Calu3 (cell line): ENCODE measurements at places on chromosomes 3 and 15.
A peak's percentile ranks its signal among the peaks of the same experiment; 100 is the strongest.

DNA sequence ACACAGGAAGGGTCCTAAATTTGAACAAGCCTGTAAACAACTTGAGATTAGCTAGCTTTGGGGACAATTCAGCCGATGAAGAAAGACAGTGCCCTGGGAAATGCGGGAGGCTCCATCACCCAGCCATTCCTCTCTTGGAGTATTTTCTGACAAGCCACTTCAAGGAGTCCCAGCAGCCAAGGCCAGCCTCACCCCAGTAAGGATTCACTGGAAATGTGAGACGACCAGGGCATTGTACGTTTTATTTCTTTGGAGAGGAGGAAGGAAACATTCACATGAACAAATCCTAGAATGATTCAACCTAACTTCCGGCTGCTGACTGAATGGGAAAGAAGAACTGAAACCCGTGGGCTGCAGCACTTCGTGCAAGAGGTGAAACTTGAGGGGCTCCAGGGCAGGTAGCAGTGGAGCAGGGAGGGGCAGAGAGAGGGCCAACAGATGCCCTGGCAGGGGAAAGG, 116.4 kb upstream of the ARHGEF3 start:
- no peak for DNase-seq

DNA sequence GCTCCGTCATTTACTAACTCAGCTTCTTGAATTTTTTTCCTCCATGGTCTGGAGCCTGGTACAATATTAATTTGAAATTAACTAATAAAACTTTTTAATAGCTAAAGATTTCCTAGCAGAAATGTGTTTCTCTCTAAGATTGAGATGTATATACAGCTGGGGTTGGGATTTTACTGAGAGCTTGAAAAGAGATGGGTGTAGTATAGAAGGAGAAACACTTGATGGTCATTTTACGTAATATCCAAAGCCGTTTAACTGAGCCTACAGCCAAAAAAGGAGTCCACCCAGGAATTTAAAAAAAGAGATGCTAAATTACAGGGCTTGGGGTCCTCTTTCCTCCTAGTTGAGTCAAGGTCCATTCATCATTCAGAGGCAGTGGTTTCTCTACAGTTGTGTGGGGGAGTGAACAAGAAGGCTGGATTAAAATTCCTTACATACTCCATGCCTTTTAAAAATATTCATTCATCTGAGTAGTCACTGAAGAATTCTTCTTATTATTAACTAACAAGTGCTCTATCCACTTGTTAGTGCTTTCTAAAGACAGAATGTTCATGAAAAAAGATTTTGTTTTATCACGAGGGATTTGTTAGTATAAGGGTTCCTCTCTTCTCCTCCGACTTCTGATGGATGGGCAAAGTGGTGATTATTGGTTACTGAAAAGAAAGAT, 255.3 kb upstream of the IL12A start:
- no peak for DNase-seq

DNA sequence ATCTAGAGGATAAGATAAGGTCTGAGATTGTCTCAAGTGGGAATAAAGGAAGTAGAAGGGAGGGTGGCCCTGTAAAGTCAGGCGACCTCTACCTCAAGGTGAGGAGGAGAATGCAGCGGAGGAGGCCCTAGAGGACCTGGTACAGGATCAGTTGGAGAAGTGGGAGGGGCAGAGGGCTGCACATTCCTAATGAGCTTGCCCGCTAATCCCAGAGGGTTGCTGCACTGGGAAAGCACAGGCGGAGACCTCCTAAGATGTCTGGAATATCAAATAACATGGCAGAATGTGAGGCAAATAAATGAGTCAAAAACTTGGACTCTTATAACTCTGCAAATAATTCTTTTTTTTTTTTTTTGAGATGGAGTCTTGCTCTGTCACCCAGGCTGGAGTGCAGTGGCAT, 30.2 kb upstream of the VPS8 start:
- DNase-seq: no peak

DNA sequence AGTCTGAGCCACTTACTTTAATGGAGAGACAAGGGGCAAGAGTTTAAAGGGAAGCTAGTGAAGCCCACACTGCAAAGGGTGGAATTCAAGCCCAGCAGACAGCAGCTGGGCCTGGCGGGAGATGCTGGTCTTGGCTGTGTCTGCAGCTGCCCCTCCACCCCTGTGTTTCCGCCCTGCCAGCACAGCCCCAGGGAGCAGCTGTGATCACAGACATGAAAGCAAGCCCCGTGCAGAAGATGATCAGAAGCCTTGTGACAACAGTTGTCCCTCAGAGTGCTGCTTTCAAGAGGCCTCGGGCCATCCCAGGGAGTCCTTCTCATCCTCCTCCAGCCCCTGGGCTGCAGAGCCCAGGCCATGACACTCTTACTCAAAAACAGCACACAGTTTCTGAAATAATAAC, 24.1 kb upstream of the SLC6A1 start:
- no peak for DNase-seq

DNA sequence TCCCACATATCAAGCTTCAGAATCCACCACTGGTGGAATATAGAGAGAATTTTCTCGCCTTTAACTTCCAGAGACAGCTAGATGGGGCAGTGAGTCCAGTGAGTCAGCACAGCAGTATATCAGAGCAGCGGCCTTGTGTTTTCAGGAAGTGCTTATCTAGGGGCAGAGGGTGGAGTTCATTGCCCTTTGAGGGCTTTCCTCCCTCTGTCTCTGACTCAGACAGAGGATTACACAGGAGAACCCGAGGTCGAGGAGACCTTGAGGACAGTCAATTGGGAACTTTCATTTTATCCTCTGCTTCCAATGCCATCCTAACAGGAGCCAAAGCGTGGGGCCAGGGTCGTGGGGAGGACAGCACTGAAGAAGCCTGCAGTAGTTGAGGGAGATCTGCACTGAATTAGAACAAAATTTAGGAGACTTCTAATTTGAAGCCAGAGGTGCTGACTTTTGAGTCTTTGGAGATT, 109.6 kb upstream of the UMPS start:
- peak; percentile 26 for DNase-seq

- DNase-seq: no peak
Measured at GRCh38 chr3:88584451-88584850, 434.7 kb downstream of the C3orf38 start.

DNA sequence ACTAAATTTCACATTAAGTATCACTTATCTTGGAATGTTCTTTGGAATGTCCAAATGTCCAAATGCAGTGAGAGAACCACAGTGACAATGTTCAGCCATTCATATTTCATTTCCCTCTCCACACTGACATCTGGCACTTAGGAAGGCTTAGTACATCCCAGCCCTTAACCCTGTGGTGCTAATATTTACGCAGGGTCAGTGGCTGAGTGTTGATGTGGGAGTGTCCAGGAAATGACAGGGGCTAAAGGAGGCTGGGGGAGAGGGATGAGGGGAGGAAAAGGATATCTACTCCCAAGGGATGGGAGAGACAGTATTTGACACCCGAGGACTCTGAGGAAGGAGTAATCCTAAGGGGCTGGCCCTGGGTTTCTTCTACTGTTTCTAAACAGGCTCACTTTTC, 14.1 kb upstream of the CCR4 start:
- no peak for DNase-seq

DNA sequence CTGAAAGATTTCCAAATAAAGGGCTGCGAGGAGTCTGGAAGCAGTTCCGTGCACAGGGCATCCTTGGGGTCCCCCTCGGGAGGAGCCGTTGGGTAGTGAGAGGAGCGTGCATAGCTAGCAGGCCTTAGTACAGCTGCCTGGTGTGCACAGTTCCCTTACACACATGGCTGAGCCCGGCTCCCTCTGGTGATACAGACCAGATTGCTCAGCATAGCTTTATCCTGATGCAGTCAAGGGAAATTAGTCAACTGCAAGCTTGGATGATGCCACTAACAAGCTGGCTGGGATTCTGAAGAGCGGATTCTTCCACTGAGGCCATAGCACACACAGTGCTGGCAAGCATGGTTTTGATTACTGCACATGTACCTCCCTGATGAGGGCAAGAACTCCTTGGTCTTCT, 349.4 kb downstream of the LRTM1 start:
- DNase-seq: no peak

- DNase-seq: no peak
Measured at GRCh38 chr3:156670077-156670476, 4.3 kb upstream of the TIPARP start.

DNA sequence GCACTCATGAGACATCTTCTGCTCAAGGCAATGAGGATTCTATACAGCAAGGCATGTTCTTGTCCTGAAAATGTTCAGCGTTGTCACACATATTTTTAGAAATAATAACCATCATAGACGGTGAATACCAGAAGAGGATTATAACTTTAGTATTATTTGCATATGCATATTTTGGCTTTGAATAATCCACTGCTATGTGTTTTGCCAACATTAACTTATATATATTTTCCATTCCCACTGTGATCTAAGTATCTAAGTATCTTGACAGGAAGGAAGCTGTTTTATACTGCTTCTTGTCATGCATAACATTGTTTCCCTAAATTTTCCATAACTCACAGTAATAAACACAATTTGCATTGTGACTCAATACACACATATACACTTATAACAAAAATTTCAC, 509.5 kb downstream of the TBL1XR1 start:
- DNase-seq: no peak

DNA sequence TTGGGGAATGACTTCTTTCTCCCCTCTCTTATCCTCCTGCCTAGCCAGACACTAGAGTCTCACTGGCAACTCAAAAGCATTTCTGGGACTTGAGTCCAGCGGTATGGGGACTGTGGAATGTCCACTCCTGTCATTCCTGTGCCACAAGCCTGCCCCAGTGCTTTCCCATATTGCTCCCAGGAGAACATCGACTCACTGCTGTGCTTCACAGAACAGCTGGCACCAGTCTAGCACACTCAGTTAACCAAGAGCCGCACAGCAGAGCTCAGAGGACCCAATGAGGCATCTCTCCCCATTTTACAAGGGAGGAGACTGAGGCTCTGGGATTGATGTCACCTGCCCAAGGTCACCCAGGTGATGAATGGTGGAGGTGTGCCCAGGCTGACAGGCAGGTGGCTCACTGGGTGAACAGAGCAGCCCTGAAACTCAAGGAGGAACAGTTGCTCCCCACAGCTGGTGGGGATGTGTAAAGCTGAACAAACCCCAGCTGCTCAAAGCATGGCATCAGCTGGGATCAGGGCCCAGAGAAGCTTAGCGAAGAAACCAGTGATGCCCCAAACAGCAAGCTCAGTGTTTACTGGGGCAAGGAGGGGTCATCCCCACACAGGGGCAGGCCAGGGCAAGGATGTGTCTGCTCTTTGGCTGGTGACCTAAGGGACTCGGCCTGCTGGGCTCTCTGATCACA, 35.4 kb upstream of the DUSP7 start:
- no peak for DNase-seq

GRCh38 chr15:38323895-38324294, 71.3 kb downstream of the SPRED1 start:
- DNase-seq: no peak

DNA sequence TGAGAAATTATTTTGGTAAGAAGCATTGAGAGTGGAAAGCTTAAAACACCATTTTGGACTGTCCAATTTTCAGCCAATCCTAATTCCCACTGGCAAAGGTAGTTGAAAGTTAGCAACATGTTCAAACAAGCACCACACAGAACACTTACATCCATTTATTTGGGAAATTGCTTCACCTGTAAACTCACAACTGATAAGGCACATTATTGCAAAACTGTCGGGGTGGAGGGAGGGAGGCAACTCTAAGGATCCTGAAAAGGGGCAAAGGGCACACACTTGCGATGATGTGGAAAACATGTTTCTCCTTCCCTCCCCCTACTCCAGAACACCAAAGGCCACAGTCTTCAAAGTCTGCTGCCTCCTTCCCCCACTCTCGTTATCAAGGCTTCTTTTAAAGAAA, 9.4 kb downstream of the TMEM41A start:
- DNase-seq: no peak

DNA sequence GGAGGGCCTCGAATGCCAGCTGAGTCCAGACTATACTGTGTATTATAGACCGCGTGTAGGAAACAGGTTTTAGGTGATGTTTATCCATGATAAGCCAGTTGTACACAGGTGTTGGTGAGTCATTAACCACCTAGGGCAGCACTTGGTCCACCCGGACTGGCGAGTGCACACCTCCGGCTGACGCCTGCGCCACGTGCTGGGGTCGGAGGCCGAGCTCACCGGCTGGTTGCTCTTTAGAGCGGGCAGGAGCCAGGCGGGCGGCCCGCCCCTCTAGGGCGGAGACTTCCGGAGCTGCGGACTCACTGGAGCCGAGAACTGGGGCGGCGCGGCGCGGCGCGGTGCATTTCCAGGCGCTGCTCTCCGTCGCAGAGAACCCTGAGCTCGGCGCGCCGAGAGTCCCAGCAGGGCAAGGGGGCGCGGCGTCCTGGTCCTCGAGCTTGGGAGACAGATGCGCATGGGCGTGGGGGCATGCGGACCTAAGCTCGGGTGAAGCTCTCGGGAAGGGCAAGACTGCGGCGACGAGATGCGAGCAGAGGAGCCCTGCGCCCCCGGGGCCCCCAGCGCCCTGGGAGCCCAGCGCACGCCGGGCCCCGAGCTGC, at the start of gene ESYT3:
TSS of gene ESYT3 (plus strand) at position 341 of the 599 bp plus-strand sequence. CDS start at position 524, 183 bp downstream.
- DNase-seq: peak; percentile 96

DNA sequence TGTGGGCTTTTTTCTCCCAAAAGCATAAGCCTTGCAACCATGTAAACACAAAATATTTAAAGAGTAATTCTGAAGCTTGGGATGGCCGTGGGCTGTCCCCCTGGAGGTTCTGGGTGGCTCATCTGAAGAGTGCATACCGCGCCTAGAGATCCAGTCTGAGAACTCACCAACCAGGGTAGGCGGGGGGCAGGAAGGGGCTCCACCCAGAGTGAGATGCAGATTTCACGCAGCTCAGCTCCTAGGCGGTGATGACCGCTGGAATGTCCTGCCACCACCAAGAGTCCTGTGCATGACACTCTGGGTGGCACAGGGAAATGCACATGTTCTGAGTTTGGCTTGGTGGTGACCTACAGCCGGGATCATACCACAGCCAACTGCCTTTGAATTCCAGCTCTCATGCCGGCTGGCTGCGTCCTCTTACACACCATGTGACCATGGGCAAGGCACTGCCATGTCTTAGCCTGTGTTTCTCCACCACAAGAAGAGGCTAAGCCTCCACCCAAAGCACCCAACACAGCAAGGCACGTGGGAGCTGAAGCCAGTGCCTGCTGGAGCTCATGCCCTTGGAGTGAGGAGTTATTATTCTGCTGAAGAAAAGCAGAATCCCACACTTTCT, 125.1 kb upstream of the IQSEC1 start:
- no peak for DNase-seq

- DNase-seq: no peak
Measured at GRCh38 chr3:61913701-61914100, 352.3 kb downstream of the PTPRG start.

- DNase-seq: no peak
Measured at GRCh38 chr3:170632780-170633179, 46.9 kb upstream of the SLC7A14 start.

- DNase-seq: no peak
Measured at GRCh38 chr3:75610773-75611172, 53.4 kb upstream of the FRG2C start.

GRCh38 chr3:125591116-125591760, 4.1 kb downstream of the OSBPL11 start:
- no peak for DNase-seq

- peak; percentile 36 for DNase-seq
Measured at GRCh38 chr15:77974098-77974414, 103.5 kb downstream of the TBC1D2B start.

DNA sequence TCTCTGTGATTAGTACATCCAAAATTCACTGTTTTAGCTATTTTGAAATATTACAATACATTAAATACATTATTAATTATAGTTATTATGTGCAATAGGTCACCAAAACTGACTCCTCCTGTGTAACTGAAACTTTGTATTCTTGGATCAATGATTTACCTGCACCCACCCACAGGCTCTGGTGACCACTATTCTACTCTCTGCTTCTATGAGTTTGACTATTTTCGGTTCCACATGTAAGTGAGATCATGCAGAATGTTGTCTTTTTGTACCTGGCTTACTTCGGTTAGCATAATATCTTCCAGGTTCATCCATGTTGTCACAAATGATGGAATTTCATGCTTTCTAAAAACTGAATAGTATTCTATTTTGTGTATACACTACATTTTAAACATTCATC, 43.8 kb downstream of the SLC2A2 start:
- DNase-seq: no peak
